ENCODE measurements at places on chromosomes 6 and 20.
A peak's percentile ranks its signal among the peaks of the same experiment; 100 is the strongest.

- no peak for DNase-seq
Measured at GRCh38 chr6:41353333-41353732, 17.9 kb downstream of the NCR2 start.

GRCh38 chr6:149323925-149324324 is 6.4 kb downstream of the TAB2 start:
- DNase-seq, result no peak

GRCh38 chr6:107784669-107785068 is 39.4 kb downstream of the SCML4 start:
- DNase-seq, result no peak

GRCh38 chr20:38270869-38271605 is 10.5 kb upstream of the KIAA1755 start:
- DNase-seq, result peak; percentile 58

GRCh38 chr6:35552285-35552917 is 39.7 kb upstream of the TULP1 start:
- peak; percentile 24 for DNase-seq

DNA sequence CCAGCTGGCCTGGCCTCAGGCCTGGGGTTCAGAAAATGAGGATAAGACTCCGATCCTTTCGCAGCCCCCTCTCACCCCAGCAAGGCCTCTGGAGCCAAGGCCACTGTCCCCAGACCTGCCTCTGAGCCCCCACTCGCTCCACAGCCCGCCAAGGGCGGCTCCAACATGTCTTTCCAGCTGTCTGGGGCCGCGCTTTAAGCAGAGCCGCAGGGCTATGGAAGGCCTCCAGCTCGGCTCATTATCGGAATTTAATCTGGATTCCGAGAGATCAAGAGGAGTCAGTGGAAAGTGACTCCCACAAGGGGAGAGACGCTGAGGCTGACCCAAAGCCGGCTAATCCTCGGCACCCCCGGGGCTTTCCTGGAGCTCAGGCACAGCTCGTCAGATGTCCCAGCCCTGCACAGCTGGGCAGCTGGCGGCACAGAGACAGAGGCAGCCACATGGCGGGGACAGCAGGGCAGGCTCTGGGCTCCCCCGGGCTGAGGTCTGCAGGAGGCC is 41.8 kb downstream of the BMP7 start:
- DNase-seq, result no peak

- no peak for DNase-seq
Measured at GRCh38 chr20:31595380-31595653, 9.8 kb upstream of the ID1 start.

DNA sequence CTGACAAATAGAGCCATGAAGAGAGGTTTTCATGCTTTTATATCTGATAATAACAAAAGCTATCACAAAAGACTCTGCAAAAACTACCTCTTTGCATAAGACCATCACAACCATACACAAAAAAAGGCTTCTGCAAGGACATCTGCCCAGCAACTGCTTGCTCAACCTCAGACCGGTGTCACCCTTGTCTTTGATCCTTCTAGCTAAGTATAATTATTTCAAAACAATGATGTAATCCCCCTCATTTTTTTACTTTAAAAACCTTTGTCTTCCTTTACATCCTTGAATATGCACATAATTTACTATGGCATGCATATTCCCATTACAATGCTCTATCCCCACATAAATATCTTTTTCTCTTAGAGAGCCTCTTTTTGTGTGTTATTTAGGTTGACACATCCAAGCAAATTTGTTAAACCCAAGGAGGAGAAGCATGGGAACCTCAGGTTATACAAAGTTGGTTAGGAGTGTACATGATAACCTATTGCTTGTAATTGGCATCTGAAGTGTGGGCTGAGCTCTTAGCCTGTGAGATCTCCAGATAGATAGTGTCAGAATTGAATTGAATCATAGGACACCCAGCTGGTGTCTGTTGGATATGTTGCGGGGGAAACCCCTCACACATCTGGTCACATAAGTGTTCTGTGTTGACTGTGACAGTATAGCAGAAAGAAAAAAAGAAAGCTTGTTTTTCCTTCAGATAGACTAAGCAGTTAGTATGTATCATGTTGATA is 20.7 kb upstream of the CGA start:
- no peak for DNase-seq

DNA sequence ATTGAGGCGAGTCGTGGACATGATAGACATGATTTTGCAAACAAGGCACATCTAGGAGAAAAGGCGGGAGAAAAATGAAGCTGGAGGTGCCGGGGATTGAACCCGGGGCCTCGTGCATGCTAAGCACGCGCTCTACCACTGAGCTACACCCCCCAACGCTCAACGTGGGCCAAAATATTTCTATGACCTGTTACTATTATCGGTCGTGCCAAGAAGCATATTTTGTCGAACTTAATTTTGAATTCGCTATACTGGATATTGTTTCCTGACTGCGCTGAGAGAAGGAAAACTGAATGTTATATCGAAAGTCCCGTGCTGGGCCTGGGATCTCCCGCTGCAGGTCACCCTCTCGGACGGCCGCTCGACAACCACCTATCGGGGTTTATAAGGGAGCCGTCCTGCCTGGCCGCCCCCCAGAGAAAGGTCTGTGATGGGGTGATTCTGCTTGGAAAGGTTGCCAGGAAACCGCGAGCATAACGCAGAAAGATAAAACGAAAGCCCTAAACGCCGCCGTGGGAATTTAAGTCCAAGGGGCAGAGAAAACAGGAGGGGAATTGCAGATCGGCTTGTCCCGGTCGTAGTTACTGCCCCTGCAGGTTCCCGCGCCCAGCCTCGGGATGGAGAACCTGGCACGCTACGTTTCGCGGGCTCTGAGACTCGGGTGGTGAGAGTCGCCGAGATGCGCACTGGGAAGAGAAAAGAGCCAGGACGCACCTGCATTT is 60.0 kb downstream of the TRIM27 start:
- DNase-seq, result peak; percentile 84

DNA sequence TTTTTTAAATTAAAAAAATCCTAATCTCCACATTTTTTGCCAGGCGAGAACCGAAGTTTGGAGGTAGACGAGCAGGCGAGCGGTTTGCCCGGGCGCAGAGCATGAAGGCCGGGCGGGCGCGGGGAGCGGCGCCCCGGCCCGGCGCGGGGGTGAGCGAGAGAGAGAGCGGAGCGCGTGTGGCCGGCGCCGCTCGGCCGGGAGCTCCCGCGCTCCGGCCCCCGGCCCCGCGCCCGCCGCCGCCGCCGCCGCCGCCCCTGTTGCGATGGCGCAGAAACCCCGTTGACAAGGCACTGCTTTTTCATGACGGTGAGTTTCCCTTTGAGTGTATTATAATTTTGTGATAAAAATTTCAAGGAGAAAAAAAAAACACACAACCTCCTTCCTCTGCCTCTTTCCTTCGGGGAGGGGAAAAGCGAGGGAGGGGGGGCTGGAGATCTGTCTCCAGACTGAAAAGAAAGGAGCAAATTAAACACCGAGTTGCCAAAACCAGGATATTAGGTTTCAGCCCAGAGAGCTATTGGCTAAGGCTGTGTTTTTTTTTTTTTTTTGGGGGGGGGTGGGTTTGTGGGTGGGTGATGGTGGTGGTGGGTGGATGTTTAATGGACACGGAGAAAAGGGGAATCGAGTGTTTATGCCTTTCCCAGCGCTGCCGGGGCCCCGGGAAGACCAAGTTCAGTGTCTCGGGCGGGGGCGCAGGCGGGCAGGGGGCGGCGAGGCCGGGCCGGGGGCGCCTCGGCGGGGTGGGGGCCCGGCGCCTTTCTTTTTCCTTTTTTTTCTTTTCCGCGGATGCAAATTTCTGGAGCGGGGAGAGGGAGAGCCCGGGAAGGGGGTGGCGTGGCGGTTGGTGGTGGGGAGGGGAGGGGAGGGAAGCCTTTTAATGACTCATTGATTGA is at the start of gene BICRAL:
Gene BICRAL (plus strand): TSS at position 257 of the 893 bp plus-strand sequence. CDS start 39,971 bp downstream, outside the sequence.
- peak; percentile 73 for DNase-seq

Measured in hepatocyte (in vitro differentiated cells).